ACHN (cell line): ENCODE measurements at places on chromosomes 3 and 15.

DNA sequence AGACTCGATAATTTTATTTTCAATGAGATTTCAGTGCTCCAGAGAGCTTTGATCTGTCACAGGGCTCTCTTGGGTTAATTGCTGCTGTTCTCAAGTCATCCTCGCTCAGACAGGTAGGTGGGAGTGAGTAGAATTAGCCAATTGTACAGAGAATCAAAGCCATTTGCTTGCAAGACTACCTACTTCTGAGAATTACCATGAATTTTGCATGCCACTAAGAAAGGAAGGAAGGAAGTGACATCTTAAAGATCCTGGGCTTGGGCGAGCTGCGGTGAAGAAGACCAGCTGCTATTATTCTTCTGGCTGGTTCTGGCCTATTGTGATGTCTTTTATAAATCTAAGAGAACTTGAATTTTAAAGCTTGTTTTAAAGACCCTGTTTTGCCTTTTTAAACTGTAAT is 154.1 kb upstream of the LPP start:
- no peak for DNase-seq

DNA sequence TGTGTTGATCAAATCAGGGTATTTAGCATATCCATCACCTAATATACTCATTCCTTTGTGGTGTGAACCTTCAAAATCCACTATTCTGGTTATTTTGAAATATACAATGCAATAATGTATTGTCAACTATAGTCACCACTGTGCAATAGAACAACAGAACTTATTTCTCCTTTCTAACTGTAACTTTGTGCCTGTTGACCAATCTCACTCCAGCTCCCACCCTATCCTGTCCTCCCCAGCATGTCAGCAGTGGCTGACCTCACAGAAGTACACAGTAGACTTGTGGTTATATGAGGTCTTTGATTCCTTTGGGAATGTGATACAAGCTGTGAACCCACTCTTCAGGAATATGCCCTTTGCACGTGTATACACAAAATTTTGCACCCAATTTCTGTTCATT is 64.2 kb downstream of the ECT2 start:
- DNase-seq = no peak

DNA sequence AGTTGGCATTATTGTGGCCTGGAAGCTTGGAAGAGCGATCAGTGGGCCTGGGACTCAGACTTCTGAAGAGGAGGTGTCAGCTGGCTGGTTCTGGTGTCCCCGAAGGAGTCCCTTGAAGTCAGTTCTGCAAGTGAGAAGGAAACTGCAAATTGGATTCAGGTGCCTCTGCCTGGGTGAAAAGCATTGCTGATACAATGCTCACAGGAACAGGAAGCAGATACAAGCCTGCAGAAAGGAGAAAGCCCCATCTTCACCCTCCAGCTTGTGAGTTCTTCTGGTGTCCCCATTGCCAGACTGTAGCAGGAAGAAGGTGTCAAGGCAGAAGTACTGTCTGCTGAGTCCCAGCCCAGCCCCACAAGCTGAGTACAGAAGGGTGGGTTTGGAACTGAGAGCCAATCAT is 271.3 kb downstream of the PLOD2 start:
- DNase-seq = no peak

- no peak for DNase-seq
These were observed 14.6 kb downstream of the CHSY1 start for GRCh38 chr15:101237251-101237650.

- no peak for DNase-seq
These were observed 133.3 kb downstream of the ADAM10 start for GRCh38 chr15:58616171-58616570.

GRCh38 chr3:138066383-138066782 is 49.0 kb downstream of the DZIP1L start:
- DNase-seq = no peak

DNA sequence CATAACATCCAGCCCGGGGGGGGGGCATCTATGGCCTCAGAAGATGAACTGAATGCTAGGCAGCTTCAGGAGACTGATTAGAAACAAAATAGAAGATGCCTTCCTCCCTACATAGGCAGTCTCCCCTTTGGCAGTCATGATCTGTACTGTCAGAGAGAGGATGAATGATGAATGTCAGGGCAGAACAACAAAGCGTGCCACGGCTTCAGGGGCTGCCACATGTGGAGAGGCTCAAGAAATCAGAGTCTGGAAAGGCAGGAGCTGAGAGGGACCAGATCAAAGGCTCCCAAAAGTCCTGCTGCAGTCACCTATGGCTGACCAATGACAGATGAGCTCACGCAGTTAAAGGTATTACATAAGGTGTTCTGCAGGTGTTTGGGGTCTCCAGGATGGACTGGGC is 180.4 kb downstream of the UACA start:
- DNase-seq = no peak

- no peak for DNase-seq
These were observed 46.6 kb downstream of the EPHB3 start for GRCh38 chr3:184608209-184608608.
